GM04504 (cell line): ENCODE measurements at places on chromosomes 13 and 19.

GRCh38 chr13:112859817-112860190 lies 109.2 kb upstream of the MCF2L start:
- no peak for DNase-seq

- no peak for DNase-seq
Measured at GRCh38 chr19:32053376-32053775, 292.0 kb upstream of the ZNF507 start.

DNA sequence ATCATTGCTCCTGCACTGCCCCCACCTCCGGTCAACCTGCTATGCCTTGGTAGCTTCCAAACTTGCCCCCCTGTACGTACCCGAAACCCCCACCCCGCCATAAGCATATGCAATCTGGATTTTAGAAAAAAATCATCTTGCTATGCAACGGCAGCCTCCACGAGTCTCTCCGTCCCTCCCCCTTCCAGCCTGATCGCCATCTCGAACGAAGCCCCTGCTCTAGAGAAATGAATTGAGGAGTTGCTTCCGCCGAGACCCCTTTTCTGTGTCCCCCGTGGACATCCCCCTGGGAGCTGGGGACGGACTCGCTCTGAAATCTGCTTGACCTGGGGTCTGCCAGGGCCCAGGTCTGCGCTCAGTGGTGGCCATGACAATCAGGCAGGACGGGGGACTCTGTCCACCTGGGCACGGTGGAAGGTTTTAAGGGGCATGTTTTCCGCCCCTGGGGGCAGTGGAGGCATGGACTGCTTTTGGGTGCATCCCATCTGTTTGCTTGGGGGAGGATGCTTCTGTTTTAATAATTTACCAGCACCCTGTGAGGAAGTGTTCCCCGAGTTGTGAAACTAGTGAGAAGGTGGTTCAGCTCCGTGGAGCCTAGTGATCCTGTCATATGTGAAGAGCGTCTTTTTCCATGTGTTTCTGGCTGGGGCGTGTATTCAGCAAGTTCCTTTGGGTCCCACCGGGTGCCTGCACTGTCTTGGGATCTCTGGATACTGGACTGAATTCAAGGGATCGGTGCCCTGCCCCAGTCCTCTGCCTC lies 1.0 kb downstream of the KDM4B start:
- no peak for DNase-seq

- no peak for DNase-seq
Measured at GRCh38 chr19:33159893-33160292, 28.0 kb downstream of the WDR88 start.

- DNase-seq, result no peak
Measured at GRCh38 chr13:39039041-39039440, 785 bp downstream of the NHLRC3 start.

GRCh38 chr13:109695402-109696190 lies 90.8 kb downstream of the IRS2 start:
- DNase-seq, result no peak

GRCh38 chr13:30739761-30740642 lies 4.7 kb downstream of the ALOX5AP start:
- no peak for DNase-seq

DNA sequence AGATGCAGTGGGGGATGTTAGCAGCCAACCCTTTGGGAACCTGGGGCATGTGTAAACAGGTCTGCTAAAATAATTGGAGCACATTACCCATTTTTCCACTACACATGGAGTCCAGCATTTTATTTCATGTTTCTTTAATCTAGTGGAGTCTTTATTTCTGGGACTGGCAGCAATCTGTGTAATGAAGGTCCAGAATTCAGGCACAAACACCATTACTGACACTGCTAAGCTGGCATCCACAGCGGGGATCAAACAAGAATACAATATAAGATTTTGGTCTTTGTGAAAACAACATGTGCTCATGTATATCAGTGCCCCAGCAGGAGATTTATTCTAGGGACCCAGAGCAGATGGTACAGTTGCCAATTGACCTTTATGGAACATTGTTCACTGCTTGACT lies 1587.0 kb upstream of the PRR20A start:
- no peak for DNase-seq

- no peak for DNase-seq
Measured at GRCh38 chr19:3572855-3573161, at the start of gene HMG20B. TSS of gene HMG20B (plus strand) at chr19:3572944. CDS start at chr19:3573310, 366 bp downstream.

DNA sequence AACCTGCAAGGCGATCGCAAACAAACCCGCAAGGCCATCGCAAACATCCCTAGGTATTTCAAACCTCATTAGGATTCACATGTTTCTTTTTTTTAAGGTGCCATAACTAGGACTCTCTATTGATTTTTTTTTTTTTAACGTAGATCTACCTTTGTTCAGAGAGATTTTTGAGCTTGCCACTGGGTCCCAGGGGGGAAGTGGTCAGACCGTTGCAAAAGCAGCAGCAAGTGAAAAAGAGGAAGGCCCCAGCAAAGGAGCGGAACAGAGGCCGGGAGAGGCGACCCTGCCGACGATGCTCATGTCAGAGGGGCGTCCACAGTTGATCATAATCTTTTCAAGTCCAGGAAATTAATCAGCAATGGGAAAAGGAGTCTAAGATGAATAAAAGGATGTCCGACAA lies 32.7 kb upstream of the FLT1 start:
- no peak for DNase-seq

DNA sequence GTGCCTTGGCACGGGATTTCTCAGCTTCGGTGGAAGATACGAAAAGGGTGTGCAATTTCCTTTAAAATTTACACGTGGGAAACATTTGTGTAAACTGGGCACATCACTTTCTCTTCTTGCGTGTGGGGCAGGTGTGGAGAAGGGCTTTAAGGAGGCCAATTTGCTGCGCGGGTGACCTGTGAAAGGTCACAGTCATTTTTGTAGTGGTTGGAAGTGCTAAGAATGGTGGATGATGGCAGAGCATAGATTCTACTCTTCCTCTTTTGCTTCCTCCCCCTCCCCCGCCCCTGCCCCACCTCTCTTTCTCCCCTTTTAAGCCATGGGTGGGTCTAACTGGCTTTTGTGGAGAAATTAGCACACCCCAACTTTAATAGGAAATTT lies 7.2 kb downstream of the SLITRK5 start:
- no peak for DNase-seq

DNA sequence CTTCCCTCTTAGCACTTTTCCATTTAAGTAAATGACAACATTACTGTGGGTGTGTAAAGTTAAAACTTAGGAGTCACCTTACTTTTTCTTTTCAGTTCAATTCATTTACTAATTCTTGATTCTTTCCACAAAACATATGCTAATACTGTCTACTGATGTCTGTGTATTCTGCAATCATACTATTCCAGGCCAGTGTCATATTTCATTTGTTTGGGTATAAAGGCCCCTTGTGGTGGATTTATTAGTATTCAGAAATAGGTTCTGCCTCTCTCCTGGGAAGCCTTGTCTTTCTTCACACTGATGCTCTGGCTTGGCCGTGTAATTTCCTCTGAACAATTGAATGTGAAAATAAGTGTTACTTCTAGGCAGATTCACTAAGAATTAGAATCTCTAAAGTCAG lies 621.9 kb upstream of the SPRY2 start:
- DNase-seq, result no peak

DNA sequence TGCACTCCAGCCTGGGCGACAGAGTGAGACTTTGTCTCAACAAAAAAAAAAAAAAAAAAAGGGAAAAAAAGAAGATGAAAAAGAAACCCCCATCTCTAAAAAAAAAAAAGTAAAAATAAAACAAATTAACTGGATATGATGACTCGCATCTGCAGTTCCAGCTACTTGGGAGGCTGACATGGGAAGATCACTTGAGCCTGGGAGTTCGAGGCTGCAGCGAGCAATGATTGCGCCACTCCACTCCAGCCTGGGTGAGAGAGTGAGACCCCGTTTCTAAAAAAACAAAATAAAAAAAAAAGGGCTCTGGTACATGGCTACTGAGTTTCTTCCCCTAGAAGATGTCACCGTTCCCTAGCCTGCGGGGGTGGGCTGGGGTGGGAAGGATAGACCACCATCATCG lies 2.4 kb upstream of the CATSPERG start:
- no peak for DNase-seq

GRCh38 chr13:100483139-100483538 lies 105.5 kb downstream of the GGACT start:
- DNase-seq, result no peak

DNA sequence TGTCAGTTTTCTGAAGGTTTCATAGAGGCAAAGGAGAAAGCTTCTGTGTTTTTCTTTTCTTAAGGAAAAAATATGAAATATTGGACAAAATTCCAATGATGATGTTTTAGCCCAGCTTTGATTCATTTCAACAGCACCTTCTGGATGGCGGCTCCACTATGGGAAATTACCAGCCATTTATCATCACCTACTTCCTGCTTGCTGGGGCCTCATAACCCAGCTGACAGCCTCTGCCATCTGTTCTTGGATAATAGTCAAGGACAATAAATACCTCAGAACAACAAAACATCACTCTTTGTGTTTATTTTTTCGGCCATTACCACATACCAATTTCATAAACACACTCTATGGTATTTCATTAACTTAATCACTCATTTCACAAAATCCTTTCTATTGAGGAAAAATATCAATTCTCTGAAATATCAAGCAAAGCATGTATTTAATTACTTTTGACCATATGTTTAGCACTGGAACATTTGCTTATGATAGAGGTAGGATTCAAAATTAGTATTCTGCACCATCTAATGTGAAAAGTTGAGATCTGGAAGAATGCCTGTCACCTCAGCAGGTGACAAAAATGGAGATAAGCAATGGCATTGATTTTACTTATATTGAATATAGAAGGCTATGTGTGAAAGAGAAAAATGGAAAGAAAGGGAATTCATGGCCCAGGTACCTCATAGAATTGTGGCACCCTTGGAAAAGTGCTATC lies 629.7 kb downstream of the LIG4 start:
- peak; percentile 17 for DNase-seq

DNA sequence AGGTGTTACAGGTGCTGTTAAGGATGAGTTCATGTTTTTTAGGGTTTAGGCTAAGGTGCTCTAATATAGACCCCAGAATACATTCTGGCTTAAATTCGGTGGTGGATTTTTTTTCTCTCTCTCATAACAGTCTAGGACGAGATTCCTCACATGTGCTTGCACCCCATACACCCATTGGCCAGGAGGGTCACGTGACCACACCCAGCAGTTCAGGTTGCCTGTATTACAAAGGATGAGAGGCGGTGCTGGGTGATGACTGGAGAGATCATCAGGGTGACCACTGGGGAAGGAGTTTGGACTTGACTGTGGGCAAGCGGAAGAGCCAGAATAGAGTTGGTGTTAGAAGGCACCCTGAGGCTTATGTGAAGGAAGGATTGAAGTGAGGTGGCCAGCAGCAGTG lies 27.7 kb downstream of the PPP2R1A start:
- no peak for DNase-seq

GRCh38 chr19:10279737-10280442 lies 6.9 kb upstream of the ICAM4 start:
- no peak for DNase-seq

DNA sequence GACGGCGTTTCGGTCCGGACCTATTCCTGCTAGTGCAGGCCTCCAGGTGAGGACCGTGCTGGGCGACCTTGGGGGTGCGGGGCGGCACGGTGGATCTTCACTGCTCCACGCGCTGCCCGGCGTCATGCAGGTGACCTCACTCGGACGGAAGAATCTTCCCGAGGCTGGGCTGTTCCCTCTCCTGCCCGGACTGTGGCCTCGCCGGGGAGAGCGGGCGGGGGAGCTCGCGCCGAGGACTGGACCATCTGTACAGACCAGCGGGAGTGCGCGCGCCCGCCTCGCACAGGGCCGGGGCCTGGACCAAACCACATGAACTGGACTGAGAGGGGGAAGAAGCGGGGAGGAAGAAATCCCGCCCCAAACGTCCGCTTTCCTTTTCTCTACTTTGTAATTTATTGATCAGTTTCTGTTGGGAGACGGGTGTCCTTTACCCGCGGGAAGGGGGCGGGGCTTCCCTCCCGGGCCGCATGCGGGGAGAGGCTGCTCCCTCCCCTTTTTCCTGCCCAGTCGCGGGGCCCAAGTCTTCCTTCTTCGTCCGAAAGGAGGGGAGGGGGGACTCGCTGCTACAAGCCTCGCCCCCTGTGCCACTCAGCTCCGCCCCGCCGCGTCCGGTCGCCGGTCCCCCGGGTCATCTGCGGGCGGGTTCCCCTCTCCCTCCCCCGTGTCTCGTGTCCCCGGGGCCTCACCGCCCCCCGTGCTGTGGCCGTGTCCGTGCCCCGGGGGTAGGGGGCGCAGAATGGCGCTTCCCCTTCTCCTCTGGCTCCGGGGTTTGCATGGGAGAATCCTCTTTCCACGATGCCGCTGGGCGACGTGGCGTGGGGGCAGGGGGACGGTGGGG lies 4.9 kb downstream of the HRC start:
- DNase-seq, result peak; percentile 46

DNA sequence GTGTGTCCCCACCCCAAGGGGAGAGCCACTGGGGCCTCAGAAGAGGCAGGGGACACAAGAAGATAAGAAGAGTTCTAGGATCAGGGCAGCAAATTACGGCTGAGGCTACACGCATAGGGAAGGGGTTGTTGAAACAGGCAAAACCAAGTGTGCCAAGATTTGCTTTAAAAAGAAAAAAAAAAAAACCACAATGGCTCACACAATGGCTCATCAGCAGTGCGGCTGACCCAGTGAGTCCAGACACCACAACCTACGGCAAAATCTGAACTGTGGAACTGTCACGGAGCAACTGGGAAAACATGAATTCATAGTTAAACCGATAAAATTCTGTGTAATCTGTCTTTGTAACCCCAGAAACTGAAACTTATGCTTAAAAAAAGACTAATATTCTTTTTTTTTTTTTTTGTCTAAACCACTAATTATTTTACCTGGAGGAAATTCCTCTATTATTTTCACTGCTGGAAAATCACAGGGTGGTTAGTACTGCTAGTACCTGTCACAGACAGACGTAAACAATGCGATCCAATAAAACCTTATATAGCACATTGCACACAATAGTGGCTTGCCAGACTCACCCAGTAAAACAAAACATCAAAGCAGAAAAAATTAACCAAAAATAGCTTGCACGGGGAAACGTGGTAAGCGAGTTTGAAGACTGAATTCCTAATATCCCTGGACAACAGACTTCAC lies 325.4 kb upstream of the TSHZ3 start:
- DNase-seq, result no peak

- DNase-seq, result no peak
Measured at GRCh38 chr13:84377106-84377505, 494.8 kb upstream of the SLITRK1 start.

- DNase-seq, result no peak
Measured at GRCh38 chr19:14449321-14449720, 16.2 kb downstream of the PKN1 start.

- no peak for DNase-seq
Measured at GRCh38 chr13:104530741-104531140, 1464.5 kb upstream of the SLC10A2 start.
